Hepatic stellate cell (primary cell): ENCODE measurements at places on chromosomes 1 and 21.
A peak's percentile ranks its signal among the peaks of the same experiment; 100 is the strongest.

DNA sequence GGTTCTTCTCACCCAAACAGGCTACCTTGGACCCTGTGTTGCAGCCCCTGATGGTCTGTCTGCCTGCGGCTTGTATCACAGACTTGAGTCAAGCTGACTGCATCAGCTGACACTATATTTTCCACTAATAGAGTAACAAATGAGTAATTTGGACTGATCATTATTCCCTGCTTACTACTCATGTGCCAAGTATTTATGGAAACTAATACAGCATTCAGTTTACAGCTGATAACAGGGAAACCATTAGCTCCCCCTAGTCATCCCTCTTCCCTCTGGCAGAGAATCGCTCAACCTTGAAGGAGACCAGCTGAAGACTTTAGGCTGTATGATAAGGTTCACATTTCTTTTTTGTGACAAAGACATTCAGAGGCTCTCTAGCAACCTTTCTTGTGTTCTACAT, 116.6 kb upstream of the SYT6 start:
- no peak for DNase-seq

- no peak for DNase-seq
Observed at GRCh38 chr1:145855426-145855948, 3.4 kb downstream of the PIAS3 start.

GRCh38 chr1:20216574-20216973, 30.3 kb upstream of the PLA2G2C start:
- DNase-seq = no peak

GRCh38 chr1:243287652-243288051, 31.8 kb downstream of the SDCCAG8 start:
- peak; percentile 18 for DNase-seq

- peak; percentile 90 for DNase-seq
Observed at GRCh38 chr21:45555557-45556301, 13.5 kb upstream of the SLC19A1 start.
